ENCODE measurements at places on chromosomes 4 and X.

DNA sequence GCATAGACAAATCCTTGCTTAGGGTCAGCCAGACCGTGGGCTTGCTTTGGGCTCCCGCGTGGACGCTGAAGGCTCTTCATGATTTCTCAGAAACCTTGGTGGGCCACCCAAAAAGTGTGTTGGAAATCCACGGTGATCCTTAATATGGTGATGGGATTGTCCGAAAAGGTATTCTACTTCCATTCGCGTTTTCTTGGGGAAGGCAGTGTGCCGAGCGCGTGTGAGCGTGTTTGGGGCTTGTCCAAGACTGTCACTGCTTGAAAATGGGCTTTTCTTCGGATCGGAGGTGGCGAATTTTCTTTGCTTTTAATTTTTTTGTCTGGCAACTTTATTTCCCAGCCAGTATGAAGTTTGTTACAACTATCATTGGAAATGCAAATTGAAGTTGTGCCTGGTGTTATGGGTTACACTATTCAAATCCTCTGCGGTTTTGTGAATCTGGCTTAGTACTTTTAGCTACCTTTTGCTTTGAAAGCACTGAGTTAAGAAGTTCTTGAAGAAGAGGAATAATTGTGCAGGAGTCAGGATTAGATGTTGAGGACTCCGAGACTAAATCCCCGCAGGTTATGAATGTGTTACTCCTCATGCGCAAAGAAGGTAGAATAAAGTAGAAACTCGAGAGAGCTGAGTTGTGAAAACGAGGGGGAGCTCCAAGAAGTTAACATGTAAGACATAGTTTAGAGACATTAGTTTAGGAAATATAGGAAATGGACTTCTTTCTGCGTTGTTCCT, 3.2 kb downstream of the SPRY1 start:
- no peak for DNase-seq

DNA sequence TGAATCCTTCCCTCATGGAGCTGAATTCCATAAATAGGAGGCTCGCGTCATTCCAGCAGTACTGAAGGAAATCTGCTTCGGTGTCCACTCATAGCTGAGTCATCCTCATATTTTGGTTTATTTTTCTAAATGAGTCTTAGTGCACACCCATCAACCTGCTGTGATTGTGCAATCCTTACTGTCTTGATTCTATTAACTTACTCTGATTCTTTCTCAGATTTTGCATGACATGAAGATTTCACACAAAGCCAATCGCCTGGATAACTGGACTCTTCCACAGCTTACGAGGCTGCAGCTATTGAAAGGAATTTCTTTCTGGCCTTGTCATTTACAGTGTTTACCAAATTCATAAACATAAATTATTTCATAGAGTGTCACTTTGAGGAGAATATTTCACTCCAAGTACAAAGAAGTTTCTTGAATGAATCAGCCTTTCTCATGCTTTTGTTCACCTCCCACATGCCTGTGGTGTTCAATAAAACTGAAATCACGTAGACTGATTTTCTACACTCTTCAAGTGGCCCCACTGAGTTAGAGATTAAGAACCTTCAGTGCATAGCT, 207.6 kb upstream of the SLITRK2 start:
- DNase-seq, result peak; percentile 0

- no peak for DNase-seq
Measured at GRCh38 chr4:99983289-99983943, 33.3 kb upstream of the H2AZ1 start.

DNA sequence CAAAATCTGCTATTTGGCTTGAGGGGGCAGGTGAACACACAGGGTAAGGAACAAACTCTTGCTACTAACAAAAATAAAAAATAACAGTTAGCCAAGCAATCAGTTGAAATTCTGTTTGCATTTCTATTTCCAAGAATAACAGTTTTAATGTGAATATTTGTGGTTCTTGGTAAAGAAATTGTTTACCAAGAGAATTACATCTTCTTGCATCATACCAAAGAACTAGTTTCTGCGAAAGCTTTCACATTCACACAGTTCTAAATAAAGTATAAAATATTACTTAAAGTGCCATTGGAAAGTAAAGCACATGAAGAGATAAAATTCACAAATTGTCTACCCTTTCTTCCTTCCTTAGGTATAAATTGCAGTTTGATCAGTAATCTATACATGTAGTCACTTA, 54.4 kb downstream of the KLHL4 start:
- DNase-seq, result no peak

- no peak for DNase-seq
Measured at GRCh38 chrX:24464498-24464835, 619 bp upstream of the PDK3 start.

DNA sequence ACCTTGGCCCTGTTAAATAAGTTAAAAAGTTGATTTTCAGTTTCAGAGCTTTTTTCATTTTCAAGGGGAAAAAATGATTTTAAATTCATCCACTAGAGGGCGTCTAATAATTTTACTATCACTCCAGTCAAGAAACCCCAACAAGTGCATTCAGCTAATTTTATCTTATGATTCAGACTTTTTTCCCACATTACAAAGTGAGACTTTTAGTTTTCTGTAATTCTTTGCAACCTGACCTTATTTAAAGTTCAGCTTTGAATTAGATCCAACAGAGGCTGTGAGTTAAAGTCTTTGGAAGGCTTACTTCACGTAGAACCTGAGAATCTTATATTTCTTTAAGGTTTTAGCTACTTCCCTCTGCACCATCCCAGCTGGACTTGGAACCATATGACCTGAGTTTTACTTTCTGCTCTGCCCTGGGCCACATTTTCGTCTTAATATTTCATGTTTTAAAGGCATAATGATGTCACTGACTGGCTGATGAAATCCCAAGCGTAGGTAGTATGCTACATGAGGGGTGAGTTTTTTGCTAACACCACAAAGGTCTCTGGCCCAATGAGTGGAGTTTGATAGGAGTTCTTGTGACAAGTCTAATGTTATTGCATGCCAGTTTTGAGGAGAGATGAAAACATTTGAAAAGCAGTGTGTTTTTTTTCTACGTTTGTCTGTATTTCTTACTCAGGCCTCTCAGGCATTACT, 7.2 kb downstream of the GNRHR start:
- peak; percentile 38 for DNase-seq

- no peak for DNase-seq
Measured at GRCh38 chr4:3193531-3194203, 55.3 kb upstream of the MSANTD1 start.

GRCh38 chr4:184890499-184890898, 64.7 kb upstream of the ACSL1 start:
- no peak for DNase-seq

- no peak for DNase-seq
Measured at GRCh38 chrX:143661286-143661685, 25.4 kb upstream of the SLITRK4 start.

DNA sequence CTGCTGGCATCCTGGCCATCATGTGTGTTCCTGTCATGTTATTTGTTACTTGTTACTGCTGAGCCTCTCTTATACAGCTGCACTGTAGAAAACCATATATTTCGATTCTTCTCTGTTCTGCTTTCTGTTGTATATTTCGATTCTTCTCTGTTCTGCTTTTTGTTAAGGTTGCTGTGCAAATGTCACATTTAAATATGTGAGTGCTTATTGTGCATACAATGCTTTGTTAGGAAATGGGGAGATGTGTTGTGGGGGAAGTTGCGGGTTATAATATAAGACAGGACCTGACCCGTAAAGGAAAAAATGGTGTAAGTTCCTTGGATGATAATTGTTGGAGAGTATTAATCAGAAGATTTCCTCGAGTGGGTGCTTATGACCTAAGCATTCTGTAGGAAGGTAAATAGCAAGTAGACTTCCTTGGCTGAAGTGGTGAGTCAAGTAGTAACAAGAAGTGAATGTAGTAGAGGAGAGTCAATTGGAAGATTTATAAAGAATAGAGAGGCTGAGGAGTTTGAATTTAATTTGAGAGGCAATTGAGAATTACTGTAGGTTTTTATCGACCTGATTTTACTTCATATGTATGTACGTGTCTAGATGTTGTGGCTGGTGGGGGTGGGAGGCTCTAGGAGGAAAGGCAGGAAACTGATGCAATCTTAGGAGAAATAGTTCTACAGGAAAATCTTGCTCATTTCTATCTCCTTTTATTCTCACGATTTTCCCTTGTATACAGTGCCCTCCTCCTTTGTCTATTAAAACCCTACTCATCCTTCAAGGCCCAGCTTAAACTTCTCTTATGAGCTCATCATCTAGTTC, 8.5 kb downstream of the OGT start:
- DNase-seq, result peak; percentile 82

DNA sequence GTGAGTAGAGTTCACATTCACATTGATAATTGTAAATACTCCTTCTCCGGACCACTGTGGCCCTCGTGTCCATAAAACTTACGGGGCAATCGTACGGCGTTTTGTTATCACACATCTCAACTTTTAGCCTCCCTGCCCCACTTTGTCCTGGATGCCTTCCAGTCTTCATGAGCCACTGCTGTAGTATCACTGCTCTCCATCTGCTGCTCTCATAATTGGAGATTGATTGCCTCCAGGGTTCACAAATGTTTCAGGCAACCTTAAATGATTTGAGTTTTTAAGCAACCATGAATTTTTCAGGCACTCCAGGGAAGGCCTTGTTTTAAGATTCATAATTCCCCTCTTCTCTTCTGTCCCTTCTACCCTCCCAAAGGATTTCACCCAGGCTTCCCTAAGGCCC, 28.4 kb downstream of the ALPK1 start:
- no peak for DNase-seq

GRCh38 chr4:46146993-46147392, 23.1 kb upstream of the GABRG1 start:
- no peak for DNase-seq

DNA sequence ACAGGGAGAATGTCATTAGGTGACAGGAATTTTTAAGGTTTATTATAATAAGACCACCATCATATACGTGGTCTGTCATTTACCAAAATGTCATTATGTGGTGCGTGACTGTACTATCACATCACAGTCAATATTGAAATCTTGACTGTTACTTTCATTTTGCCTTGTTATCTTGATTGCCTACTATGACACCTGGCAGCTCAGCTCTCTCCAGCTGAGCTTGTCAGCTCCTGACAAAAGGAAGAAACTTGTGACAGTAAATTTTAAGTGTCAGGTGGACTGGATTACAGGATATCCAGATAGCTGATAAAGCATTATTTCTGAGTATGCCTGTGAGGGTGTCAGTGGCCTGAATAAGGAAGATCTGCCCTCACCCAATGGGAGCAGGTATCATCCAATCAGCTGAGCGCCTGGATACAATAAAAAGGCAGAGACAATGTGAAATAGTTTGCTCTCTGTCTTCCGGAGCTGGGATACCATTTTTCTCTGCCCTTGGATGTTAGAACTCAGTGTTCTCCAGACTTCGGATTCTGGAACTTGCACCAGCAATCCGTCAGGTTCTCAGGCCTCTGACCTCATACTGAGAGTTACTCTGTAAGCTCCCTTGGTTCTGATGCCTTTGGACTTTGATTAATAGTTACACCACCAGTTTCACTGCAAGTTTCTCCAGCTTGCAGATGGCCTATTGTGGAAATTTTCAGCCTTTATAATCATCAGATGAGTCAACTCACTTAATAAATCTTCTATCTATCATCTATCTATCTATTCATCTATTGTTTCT, 1454.7 kb upstream of the IGFBP7 start:
- DNase-seq, result no peak

DNA sequence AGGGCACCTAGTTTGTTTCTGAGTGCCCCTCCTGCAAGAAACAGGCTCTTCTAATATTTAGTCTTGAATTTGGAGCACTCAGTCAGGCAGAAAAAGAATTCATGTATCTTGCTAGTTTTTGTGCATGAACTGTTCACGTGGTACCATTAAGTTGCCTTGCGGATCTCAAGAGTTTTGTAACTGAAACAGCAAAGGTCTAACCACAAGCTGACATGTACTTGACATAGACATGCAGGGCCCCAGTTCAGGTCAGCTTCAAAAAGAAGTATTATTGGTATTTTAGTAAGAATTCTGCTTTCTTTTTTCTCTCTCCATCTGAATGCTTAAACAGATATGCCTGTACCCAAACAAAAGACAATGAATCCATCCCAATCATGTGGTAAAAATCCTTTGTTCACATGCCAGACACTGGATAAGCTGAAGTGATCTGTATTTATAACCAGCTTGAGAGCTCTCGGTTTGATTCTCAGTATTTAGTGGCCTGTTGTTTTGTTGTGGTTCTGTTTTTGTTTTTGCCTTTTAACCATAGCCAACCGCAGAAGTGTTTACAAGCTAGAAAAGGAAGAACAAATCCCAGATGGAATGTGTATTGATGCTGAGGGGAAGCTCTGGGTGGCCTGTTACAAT, 13.0 kb downstream of the RGN start:
- no peak for DNase-seq

- no peak for DNase-seq
Measured at GRCh38 chr4:40837094-40837870, 87.5 kb downstream of the NSUN7 start.

DNA sequence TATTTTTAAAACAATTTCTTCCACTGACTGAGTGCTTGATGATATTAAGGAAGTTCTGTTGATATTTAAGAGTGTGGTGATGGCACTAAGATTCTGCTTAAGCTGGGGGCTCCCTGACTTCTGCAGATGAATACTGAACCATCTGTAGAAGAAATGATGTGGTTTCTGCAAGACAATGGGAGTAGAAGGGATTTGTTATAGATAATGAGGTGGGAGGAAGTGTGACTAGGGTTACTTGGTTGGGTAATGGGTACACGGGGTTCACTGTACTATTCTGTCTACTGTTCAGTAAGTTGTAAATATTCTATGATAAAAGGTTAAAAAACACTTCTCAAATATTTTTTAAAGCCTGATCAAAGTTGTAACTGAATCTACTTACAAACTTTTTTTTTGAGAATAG, 60.9 kb upstream of the TXK start:
- no peak for DNase-seq

- no peak for DNase-seq
Measured at GRCh38 chr4:83108101-83108861, 6.2 kb downstream of the PLAC8 start.

DNA sequence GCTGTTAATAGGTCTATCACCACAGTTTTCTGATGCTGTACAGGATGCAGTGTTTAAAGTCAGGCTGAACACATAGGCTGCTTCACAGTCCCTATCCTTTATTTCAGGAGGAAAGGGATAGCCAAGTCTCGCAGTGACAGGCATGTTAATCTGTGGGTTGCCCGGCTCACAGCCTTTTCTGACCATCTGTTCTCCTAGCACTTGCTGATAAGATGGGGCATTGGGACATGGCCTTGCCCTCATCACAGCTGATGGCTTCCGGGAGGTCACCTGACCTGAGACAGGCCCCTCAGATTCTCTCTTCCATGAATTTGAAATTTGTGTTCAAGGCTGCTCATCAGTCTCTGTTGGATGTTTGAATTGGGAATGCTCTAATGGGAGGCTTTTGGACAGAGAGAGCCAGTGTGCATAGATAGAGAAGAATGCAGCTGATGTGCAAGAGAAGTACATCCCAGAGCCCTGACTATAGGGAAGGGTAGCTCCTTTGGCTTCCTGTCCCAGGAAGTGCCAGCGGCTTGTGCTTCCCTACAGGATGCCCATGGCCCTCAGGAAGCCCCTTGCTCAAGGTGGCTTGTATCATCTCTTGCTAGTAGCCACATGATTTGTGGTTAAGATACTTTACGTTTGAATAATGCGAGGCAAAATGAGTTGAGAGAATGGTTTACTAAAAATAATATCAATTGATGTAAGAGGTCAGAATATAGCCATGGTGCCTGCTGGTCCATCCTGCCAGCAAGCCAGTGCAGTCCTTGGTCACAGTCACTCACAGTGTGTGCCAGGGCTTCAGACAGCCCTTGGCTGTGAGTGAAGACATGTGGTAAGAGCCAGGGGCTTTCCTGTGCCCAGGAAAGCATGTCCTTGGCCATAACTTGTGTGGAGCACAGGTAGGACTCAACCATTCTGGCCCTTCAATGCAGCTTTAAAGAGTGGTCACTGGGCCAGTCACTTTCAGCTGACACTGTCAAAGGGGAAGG, 88.6 kb downstream of the TSPAN7 start:
- no peak for DNase-seq

All from fibroblast of skin of right quadriceps (primary cell).